ENCODE measurements at places on chromosomes 12 and 14. TPM values are rescaled to one million over a fixed set of nuclear protein-coding genes. Genes with fewer than 3 reads are reported as not detected.
A peak's percentile ranks its signal among the peaks of the same experiment; 100 is the strongest.

HOMEZ gene
- 15.7 TPM for polyA plus RNA-seq

GRCh38 chr14:26596543-26597061 is 1.2 kb downstream of the NOVA1 start:
- H3K27me3 ChIP-seq = no peaks in the 10 kb centered on the region
- H3K27ac ChIP-seq = no peak overlapping the region
- H3K36me3 ChIP-seq = no peaks in the 10 kb centered on the region
- H3K4me1 ChIP-seq = no peaks in the 10 kb centered on the region
- no peak for DNase-seq

CFAP54 gene
- 0.46 TPM for polyA plus RNA-seq

KCNC2 gene
- 0.42 TPM for polyA plus RNA-seq

DNA sequence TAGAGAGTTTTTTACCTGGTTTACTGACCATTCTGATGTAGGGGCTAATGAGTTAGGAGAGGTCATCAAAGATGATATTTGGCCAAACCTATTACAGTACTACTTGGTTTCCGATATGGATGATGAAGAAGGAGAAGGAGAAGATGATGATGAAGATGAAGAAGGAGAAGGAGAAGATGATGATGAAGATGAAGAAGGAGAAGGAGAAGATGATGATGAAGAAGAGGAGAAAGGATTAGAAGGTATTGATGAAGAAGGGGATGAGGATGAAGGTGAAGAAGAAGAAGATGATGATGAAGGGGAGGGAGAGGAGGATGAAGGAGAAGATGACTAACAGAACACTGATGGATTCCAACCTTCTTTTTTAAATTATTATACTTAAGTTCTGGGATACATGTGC is 196.6 kb downstream of the TMX1 start:
- no peaks in the 10 kb centered on the region for H3K27me3 ChIP-seq
- no peaks in the 10 kb centered on the region for H3K36me3 ChIP-seq
- H3K4me3 ChIP-seq = no peak overlapping the region
- no peak overlapping the region for H3K27ac ChIP-seq
- DNase-seq = no peak

- H3K4me3 ChIP-seq = no peak overlapping the region
- no peaks in the 10 kb centered on the region for H3K27me3 ChIP-seq
- peaks cover 17% of the 10 kb centered on the region for H3K4me1 ChIP-seq
- H3K27ac ChIP-seq = no peak overlapping the region
- no peaks in the 10 kb centered on the region for H3K36me3 ChIP-seq
Observed at GRCh38 chr12:122949405-122949804, 16.9 kb downstream of the ABCB9 start.

PLEKHD1 gene
- polyA plus RNA-seq = 0.03 TPM

DNA sequence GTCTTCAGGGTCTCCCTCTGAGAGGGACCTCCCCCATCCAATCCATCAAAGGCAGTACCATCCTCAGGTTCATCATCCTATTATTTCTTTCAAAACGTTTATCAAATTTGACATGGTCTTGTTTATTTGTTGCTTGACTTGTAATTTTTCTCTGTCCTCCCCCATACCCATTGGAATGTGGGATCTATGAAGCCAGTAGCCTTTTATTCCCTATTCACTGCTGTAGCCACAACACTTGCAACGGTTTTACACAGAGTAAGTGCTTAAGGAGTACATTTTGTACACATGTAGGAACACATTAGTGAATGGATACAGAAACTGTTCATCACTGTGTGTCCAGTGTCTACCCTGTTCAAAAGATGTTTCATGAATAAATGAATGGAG is 41.5 kb downstream of the IGF1 start:
- H3K4me1 ChIP-seq = no peaks in the 10 kb centered on the region
- no peaks in the 10 kb centered on the region for H3K36me3 ChIP-seq
- DNase-seq = no peak
- H3K27me3 ChIP-seq = no peaks in the 10 kb centered on the region
- no peak overlapping the region for H3K27ac ChIP-seq

MSRB3 gene
- polyA plus RNA-seq = 23.1 TPM

GRCh38 chr12:12008232-12008850 is 62.4 kb upstream of the BCL2L14 start:
- H3K27me3 ChIP-seq = no peaks in the 10 kb centered on the region
- H3K4me3 ChIP-seq = no peak overlapping the region
- H3K4me1 ChIP-seq = no peaks in the 10 kb centered on the region
- no peaks in the 10 kb centered on the region for H3K36me3 ChIP-seq
- H3K27ac ChIP-seq = no peak overlapping the region

HCAR3 gene
- polyA plus RNA-seq = 0.82 TPM

GRCh38 chr14:61476754-61477410 is 155.5 kb downstream of the PRKCH start:
- peak; percentile 54 for DNase-seq
- no peak overlapping the region for H3K4me3 ChIP-seq
- no peaks in the 10 kb centered on the region for H3K4me1 ChIP-seq
- no peaks in the 10 kb centered on the region for H3K36me3 ChIP-seq
- peak overlapping the region; percentile 50 for H3K27ac ChIP-seq
- no peaks in the 10 kb centered on the region for H3K27me3 ChIP-seq

GRCh38 chr12:63302269-63302940 is 151.4 kb upstream of the AVPR1A start:
- no peak overlapping the region for H3K27ac ChIP-seq
- H3K4me1 ChIP-seq = no peaks in the 10 kb centered on the region
- H3K36me3 ChIP-seq = no peaks in the 10 kb centered on the region
- no peak for DNase-seq
- no peaks in the 10 kb centered on the region for H3K27me3 ChIP-seq

IL26 gene
- 0.10 TPM for polyA plus RNA-seq

NUDT4 gene
- polyA plus RNA-seq = 77.9 TPM

GRCh38 chr12:47366157-47366556 is 286.4 kb upstream of the AMIGO2 start:
- H3K36me3 ChIP-seq = no peaks in the 10 kb centered on the region
- H3K4me1 ChIP-seq = peaks cover 4% of the 10 kb centered on the region
- no peak overlapping the region for H3K4me3 ChIP-seq
- H3K27ac ChIP-seq = no peak overlapping the region
- no peak for DNase-seq
- H3K27me3 ChIP-seq = no peaks in the 10 kb centered on the region

- H3K4me1 ChIP-seq = peaks cover 44% of the 10 kb centered on the region
- no peaks in the 10 kb centered on the region for H3K27me3 ChIP-seq
- no peak overlapping the region for H3K4me3 ChIP-seq
- DNase-seq = peak; percentile 61
- H3K36me3 ChIP-seq = no peaks in the 10 kb centered on the region
- H3K27ac ChIP-seq = peak overlapping the region; percentile 70
Observed at GRCh38 chr14:24066496-24067132, 4.7 kb upstream of the CPNE6 start.

- no peaks in the 10 kb centered on the region for H3K27me3 ChIP-seq
- peak overlapping the region; percentile 28 for H3K27ac ChIP-seq
- no peaks in the 10 kb centered on the region for H3K36me3 ChIP-seq
- peak; percentile 55 for DNase-seq
- H3K4me1 ChIP-seq = peaks cover 6% of the 10 kb centered on the region
- H3K4me3 ChIP-seq = no peak overlapping the region
Observed at GRCh38 chr12:121376754-121377697, 22.9 kb upstream of the RNF34 start.

DNA sequence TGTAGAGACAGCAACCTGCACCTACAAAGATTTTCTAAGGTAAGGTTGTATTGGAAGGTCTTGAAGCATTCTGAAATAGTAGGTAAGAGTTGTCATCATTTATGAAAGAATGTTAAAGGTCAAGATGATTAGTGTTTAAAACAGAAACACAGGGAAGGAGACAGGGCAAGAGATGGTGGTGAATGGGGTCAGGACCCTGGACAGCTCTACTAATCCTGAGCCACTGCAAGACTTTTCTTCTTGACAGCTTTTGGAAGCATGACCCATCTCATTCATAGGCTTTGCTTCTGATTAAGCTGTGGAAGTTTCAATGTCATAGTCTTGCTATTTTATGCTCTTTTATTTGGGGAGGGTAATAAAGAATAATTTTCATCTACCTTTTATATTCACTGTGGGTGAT is 75.5 kb upstream of the CAND1 start:
- peak; percentile 9 for DNase-seq
- H3K27me3 ChIP-seq = no peaks in the 10 kb centered on the region
- H3K36me3 ChIP-seq = no peaks in the 10 kb centered on the region
- no peak overlapping the region for H3K4me3 ChIP-seq
- no peaks in the 10 kb centered on the region for H3K4me1 ChIP-seq

C12orf42 gene
- 0.16 TPM for polyA plus RNA-seq

- DNase-seq = peak; percentile 76
- H3K27me3 ChIP-seq = no peaks in the 10 kb centered on the region
- H3K4me3 ChIP-seq = no peak overlapping the region
- peaks cover 9% of the 10 kb centered on the region for H3K36me3 ChIP-seq
- H3K4me1 ChIP-seq = peaks cover 46% of the 10 kb centered on the region
Observed at GRCh38 chr14:102883089-102883541, 39.3 kb upstream of the AMN start.

GRCh38 chr14:59332727-59333126 is 132.5 kb downstream of the GPR135 start:
- DNase-seq = no peak
- no peak overlapping the region for H3K4me3 ChIP-seq

GALNT8 gene
- polyA plus RNA-seq = 19.5 TPM

RNASE1 gene
- polyA plus RNA-seq = 107 TPM

GRCh38 chr14:85752175-85752574 is 222.2 kb downstream of the FLRT2 start:
- DNase-seq = no peak
- H3K27me3 ChIP-seq = no peaks in the 10 kb centered on the region
- H3K4me1 ChIP-seq = no peaks in the 10 kb centered on the region

DNA sequence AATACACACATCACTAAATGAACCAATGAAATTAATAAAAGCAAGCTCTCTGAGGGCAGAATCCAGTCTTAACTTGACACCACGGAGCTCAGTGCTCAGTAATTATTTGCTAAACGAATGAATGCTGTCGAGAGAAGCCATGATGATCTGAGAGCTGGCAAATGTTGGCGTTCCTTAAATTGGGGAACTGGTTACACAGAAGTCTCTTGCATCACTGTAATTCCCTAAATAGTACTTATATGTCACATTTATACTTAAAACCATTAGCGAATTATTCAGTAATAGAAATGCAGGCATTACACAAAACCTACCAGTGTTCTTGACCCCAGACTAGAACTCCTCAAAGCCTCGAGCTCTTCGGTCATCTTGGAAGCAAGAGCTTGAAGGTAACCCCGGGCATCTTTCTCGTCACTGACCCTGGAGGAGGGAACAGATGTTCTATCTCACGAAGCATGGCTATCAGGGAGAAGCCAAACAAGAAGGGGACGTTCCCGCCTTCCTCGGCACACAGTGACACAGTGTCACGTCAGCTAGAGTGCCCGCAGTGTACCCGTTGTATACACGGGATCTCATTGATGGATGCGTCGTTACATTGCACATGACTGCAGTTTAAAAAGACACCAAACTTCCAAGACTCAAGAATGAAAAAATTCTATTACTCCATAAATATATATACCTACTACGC is 43.6 kb downstream of the AMN start:
- no peak for DNase-seq
- H3K4me1 ChIP-seq = no peaks in the 10 kb centered on the region
- peaks cover 89% of the 10 kb centered on the region for H3K36me3 ChIP-seq
- no peak overlapping the region for H3K27ac ChIP-seq
- no peak overlapping the region for H3K4me3 ChIP-seq
- H3K27me3 ChIP-seq = no peaks in the 10 kb centered on the region

DNA sequence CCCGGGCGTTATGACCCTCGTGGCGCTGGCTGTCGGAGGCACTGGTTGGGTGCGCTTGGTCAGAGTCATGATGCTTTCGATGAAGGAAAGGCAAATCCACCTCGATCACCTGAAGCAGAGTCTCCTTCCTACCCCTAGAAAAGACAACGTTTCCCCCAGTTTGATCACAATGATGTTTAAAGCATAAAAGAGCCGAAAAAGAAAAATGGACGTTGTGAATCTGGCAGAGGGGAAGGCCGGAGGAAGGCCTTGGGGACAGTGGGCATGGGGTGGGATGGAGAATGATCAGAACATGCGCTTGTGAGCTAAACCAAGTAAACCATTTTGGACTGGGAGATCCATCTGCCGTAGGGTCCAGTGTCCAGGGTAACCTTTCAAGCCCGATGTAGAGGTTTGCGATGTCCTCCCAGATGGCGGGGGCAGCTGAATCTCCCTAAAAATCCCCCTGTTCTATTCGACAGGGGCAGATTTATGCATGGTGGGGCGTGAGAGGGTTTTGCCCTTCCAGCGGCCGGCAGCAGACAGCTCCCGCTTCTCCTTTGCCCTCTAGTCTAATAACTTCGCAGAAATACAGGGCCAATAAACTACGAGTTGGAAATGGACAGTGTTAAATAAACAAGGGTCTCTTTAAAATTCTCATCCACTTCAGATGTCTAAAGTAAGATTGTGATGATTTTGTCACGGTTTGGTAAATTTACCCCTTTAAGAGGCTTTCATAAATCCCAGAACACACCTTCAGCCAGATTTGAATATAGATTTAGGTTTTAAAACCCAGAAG is 2.3 kb upstream of the OTX2 start:
- H3K4me1 ChIP-seq = peaks cover 3% of the 10 kb centered on the region
- H3K27ac ChIP-seq = no peak overlapping the region
- H3K4me3 ChIP-seq = no peak overlapping the region
- no peaks in the 10 kb centered on the region for H3K36me3 ChIP-seq
- H3K27me3 ChIP-seq = peaks cover 91% of the 10 kb centered on the region

ACIN1 gene
- polyA plus RNA-seq = 225 TPM

DNA sequence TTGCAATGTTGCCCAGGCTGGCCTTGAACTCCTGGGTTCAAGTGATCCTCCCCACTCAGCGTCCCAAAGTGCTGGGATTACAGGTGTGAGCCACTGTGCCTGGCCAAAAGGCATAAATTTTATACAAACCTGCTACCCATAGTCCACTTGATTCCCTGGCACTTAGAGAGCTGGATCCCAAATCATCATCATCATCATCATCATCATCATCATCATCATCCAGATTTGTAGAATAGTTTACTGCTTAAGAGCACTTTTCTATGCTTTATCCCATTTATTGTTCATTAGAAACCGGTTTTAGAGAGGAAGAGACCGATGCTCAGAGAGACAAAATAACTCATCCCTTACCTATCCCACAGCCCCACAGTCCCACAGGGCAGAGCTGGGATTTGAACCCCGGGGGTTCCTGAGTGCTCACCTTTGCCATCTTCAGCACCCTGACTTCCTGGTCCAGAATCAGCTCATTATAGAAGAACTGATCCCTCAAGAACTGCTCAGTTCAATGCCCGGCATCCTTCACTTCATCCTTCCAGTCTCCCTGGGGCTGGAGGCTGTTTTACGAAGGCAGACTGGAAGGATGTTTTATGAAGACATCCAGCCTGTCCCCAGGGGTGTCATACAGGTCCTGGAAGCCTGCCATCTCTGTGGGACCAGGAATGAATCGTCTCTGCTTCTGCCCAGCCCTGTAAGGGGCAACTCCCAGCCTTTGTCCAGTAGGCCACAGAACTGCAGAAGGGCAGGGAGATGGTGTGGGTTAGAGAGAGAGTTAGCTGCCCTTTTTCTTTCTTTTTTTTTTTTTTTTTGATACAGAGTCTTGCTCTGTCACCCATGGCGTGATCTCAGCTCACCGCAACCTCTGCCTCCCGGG is 20.2 kb upstream of the OASL start:
- H3K36me3 ChIP-seq = no peaks in the 10 kb centered on the region
- DNase-seq = no peak
- H3K27me3 ChIP-seq = no peaks in the 10 kb centered on the region
- no peak overlapping the region for H3K27ac ChIP-seq

PPHLN1 gene
- polyA plus RNA-seq = 56.6 TPM

- H3K36me3 ChIP-seq = peaks cover 5% of the 10 kb centered on the region
- H3K4me3 ChIP-seq = no peak overlapping the region
- no peaks in the 10 kb centered on the region for H3K27me3 ChIP-seq
Observed at GRCh38 chr12:109124878-109125648, 8.7 kb downstream of the ACACB start.

GRCh38 chr12:6684609-6685008 is 4.6 kb downstream of the ZNF384 start:
- H3K4me1 ChIP-seq = no peaks in the 10 kb centered on the region
- no peak overlapping the region for H3K27ac ChIP-seq
- peaks cover 24% of the 10 kb centered on the region for H3K36me3 ChIP-seq
- H3K4me3 ChIP-seq = no peak overlapping the region
- DNase-seq = no peak

CBLN3 gene
- 5.6 TPM for polyA plus RNA-seq
